ENCODE measurements at places on chromosomes 4 and X.

GRCh38 chr4:26878794-26879391 lies 18.3 kb downstream of the STIM2 start:
- no peak for DNase-seq

DNA sequence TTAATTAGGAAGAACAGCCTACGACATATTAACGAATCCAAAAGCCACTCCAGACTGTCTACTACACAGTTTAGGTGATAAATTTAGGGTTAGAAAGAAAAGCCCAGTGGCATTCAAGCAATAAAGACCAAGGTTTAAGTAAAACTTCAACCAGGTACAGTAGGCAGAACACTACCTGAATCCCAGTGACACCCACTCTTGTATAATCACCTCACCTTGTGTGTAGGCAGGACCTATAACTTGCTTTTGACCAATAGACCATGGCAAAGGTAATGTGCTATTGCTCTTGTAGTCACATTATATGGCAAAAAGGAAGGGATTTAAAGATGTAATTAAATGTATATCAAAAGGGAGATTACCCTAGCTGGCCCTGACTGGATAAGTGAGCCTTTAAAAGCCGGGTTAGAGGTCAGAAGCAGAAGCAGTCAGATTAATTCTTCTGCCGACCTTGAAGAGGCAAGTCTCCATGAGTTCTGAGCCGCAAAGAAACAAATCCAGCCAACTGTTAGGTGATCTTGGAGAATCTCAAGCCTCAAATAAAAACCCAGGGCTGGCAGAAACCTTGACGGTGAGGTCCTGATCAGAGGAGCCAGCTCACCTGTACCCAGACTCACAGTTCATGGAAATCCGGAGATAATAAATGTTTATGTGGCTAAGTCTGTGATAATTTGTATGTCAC lies 8.8 kb downstream of the FSTL5 start:
- no peak for DNase-seq

GRCh38 chr4:142696334-142697122 lies 149.6 kb downstream of the INPP4B start:
- no peak for DNase-seq

DNA sequence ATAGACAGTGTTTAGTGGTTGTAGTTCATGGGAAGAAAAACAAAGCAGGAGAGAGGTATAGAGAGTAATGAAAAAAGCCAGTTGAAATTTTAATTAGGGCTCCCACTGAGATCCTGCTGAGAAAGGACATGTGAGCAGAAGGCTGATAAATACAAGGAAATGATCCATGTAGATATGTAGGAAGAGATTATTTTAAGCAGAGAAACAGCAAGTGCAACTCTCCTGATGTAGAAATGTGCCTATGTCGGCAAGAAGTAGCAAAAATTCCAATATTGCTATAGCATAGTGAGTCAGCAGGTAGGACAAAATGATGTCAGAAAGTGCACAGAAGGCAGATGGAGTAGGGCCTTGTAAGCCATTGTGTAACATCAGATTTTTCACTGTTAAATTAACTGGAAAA lies 1027.3 kb downstream of the PCDH18 start:
- DNase-seq = no peak

DNA sequence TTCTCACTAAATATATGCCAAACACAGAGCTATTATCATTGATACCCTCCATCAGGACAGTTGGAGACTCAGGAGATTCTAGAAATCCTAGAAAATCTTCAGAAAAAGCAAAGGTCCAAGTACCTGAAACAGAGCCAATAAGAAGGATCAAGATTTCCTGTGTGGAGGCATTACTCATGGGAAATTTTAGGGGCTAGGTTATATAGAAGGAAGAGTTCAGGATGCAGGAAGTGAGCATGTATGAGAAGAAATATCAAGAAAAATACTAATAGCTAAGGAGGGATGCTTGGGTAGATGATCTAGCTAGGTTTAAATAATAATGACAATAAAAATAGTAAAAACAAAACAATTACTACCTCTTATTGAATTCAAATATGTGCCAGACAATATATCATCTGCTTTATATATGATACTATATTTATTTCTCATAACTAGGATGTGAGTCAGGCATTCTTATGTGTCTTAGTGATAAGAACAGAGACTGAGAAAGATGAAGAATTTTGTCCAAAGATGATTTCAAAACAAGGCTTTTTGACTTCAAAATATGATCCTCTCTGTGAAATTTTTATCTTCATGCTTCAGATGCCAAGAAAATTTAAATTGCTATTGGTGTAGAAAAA lies 66.4 kb upstream of the HHIP start:
- DNase-seq = peak; percentile 68

- no peak for DNase-seq
Measured at GRCh38 chr4:62619971-62620370, 1419.8 kb downstream of the ADGRL3 start.

- DNase-seq = no peak
Measured at GRCh38 chr4:7068883-7069282, 1.0 kb upstream of the GRPEL1 start.

DNA sequence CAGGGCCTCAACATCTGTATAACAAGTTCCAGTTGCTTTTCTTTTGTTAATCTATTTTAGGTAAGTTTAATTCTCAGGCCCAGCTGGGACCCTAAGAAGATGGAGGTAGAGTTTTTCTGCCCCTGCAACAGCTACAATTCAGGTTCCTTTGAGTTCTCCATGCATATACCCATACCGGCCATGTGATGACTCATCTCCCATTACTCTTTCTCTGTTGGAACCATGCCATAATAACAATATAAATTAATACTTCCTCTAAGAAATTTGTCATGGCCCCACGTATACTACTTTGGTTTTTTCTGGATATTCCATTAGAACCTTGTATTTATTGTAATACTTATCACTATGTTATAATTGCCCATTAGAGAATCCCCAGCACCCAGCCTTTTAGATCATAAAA lies 1.3 kb upstream of the INTU start:
- peak; percentile 17 for DNase-seq

DNA sequence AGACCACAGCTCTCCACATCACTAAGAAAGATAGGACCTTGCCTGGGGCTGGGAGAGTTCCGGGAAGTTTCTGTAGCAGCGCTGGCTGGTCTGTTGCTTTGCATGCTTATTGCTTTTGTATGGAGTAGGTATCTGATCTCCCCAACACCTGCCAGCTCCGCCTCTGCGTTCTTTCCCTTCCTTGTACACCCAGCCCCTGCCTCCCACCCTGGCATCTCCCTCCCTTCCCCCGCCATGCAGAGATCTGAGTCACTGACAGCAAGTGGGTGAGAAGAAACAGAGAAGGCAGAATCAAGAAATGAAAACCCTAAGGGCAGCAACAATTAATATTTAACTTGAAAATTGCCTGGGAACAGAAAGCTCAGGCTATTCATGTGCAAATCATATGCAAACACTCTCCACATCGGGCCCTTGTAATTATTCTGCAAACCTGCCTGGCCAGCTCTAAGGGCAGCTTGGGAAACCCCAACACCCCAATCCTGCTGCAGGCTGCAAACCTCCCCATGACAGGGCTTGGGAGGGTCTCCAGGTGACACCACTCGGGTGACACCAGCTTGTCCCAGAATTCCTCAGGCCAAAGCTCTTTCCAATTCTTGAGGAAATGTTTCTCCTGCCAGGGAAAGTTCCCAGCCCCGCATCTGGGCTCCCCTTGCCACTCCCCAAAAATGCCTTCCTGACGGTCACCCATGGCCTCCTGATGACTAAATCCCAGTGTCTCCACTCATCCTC lies 257.2 kb downstream of the FBXW7 start:
- no peak for DNase-seq
